ENCODE measurements at places on chromosomes 7 and 10.

GRCh38 chr7:102436118-102436517 lies 2.7 kb downstream of the ORAI2 start:
- DNase-seq: no peak

DNA sequence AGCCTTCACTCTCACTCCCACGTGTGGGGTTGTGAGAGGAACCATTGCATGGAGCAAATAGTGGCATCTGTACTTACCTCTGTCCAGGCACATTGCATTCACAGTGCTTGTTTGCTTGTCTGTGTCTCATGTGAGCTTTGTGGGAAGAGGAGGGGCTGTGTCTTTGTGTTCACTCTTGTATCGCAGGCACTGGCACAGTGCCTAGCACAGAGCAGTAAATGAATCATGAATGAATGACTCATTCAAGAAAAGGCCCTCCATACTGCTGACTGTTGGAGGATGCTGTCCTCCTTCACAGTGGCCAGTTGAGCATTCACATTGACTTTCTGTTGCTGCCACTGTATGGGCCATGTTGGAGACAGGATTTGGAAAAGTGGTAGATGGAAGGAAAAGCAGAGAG lies 125.3 kb downstream of the SORCS3 start:
- no peak for DNase-seq

- DNase-seq: no peak
Measured at GRCh38 chr7:105644937-105645336, 63.6 kb upstream of the EFCAB10 start.

DNA sequence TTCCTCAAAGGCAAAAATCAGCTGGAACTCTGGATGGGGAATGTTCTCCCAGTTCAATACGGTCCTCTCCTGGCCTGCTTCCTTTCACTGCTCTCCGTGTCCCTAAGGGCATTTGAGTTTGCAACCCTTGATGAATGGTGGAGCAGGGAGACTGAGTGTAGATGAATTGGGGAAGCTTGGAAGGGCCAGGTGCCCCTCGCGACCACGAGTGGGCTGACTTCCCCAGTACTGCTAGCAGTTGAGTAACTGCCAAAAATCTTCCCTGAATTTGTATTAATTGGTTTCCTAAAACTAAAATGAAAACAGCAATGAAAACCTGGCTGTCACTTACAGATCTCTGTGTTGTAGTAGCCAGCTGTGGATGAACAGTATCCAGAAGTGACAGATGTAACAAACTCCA lies 13.6 kb downstream of the IRF5 start:
- DNase-seq: no peak

GRCh38 chr10:119817991-119818888 lies 54.4 kb downstream of the MCMBP start:
- DNase-seq: peak; percentile 13

GRCh38 chr7:30935569-30935877 lies 23.9 kb downstream of the AQP1 start:
- no peak for DNase-seq

- DNase-seq: no peak
Measured at GRCh38 chr10:8435186-8436055, 380.9 kb downstream of the GATA3 start.

DNA sequence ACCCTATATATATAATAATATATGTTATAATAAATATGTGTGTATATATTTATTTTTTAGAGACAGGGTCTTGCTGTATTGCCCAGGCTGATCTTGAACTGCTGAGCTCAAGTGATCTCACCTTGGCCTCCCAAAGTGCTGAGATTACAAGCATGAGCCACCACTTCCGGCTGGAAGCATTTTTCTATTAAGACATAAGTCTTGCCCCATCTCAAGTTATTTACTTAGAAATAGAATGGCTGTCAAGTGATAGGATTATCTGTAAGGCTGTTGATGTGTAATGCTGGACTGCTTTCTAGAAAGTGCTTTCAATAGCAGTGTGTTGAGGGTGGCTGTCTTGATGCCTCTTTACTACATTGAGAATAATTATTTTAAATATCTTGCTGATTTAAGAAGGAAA lies 65.2 kb downstream of the ZMYND11 start:
- DNase-seq: no peak

- no peak for DNase-seq
Measured at GRCh38 chr10:1199345-1199673, 143.1 kb downstream of the WDR37 start.

GRCh38 chr7:17305387-17306171 lies 7.1 kb downstream of the AHR start:
- DNase-seq: no peak

DNA sequence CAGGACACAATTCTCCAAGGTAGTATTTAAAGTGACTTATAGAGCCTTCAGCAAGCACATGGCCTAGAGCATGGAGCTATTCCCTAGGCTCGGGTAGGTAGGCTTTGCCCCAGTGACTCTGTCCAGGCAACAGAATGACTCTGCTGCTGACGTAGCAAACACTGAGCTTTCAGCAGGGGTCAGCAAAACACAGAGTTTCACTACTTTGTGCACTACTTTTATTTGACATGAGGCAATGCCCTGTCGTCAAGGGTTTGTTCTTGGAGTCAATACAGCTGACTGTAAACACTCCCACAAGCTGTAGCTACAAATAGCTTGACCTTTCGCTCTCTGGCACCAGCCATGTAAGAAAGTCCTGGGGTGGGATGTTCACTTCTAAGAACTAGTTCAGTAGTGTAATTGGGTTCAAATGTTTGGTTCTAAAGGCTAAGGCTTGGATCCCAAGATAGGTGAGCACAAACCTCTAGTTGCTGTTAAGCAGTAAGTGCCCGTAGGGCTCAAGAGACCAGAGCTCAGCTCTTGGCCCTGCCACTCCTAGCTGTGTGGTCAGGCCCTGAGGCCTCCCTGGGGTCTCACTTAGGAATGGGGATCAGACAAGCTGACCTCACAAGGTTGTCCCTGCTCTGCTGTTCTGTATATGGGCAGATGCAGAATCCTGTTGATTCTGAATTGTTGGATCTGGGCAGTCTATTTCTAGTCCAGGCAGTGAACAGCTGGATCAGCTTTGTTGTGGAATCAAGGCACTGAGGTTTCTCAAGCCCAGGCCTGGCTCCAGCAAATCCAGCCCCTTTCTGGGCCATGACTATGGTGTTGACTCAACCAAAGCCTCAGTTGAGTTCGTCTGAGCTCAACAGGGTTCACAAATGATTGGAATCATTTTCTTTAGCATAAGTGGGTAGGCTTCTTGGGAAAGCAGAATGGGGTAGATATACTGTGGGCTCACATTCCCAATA lies 10.7 kb downstream of the NODAL start:
- peak; percentile 47 for DNase-seq
